CD4-positive, alpha-beta T cell treated with Interleukin-17A for 4 hours (primary cell): ENCODE measurements at places on chromosomes 12 and 14.

GRCh38 chr12:96194576-96194889 lies 358 bp downstream of the ELK3 start:
- DNase-seq: no peak

DNA sequence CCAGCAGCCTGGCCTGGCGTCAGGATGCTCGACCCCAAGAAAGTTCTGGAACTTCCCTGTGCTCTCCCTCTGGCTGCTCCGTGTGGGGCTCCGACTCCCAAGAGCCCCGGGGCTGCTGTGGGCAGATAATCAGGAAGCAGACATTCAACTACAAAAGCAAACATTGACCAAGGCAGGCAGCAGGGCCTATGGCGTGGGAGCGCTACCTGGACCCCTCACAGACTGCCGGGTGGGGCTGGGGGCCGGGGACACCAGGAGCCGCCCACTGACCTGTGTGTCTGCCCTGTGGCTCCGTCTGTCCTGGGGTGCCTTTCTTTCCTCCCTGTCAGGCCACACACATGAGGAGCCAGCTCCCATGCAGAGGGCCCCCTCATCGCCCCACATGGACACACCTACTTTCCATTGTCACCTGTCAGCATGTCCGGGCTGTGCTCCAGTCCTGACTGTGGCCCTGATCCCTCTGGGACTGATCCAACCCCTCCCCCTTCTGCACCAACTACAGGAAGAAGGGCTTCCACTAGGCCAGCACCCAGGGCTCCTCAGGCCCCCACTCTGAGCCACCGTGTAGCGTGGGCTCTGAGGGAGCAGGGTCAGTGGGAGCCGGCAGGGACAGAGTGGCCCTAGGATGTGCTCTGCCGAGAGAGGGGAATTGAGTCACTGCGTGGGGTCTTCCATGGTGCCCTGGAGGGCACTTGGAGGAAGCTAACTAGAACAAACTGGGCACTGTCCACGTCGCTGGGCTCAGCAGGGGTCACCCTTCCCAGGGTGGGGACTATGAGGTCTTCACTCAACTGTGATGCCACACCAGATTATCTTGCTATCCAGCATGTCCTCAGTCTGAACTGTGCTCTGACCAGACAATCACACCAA lies 215.4 kb upstream of the C14orf180 start:
- DNase-seq: no peak

- no peak for DNase-seq
Measured at GRCh38 chr12:52617403-52617785, 965 bp downstream of the KRT73 start.

- DNase-seq: no peak
Measured at GRCh38 chr14:47044841-47045240, 393.3 kb upstream of the RPL10L start.

- DNase-seq: peak; percentile 59
Measured at GRCh38 chr14:70808416-70809224, 693 bp downstream of the MAP3K9 start.

DNA sequence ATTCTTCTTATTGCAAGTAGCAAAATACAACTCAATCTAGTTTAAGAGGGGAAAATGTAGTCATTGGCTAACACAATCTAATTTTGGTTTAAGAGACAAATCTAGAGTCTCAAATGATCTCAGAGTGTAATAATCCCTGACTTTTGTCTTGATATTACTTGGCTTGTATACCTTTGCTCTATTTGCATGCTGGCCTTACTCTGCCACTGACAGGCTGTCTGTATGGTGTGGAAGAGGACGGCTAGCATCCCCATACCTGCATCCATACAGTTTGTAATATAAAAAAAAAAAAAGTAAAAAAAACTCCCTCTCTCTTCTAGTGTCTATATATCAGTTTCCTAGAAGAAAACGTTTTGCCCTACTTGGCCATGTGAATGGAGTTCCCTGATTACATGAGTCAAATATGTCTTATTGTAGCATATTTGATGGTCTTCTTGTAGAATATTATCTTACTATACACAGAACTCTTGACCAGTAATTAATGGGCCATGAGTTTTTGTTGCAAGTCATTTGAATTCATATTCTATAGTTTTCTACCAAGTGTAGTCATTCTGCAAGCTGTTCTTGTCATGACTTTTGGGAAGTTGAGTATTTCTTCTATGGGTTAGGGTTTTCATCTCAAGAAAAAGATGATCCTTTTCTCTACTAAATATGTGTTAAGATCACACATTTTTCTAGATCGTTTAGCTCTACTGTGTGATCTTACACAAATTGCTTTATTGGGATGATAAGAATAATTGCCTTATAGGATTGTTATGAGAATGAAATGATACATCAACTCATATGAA lies 8.2 kb downstream of the HIF1A start:
- DNase-seq: no peak

- DNase-seq: no peak
Measured at GRCh38 chr12:104741077-104741476, 217.0 kb downstream of the SLC41A2 start.

GRCh38 chr12:97142737-97143410 lies 235.8 kb downstream of the NEDD1 start:
- DNase-seq: no peak

DNA sequence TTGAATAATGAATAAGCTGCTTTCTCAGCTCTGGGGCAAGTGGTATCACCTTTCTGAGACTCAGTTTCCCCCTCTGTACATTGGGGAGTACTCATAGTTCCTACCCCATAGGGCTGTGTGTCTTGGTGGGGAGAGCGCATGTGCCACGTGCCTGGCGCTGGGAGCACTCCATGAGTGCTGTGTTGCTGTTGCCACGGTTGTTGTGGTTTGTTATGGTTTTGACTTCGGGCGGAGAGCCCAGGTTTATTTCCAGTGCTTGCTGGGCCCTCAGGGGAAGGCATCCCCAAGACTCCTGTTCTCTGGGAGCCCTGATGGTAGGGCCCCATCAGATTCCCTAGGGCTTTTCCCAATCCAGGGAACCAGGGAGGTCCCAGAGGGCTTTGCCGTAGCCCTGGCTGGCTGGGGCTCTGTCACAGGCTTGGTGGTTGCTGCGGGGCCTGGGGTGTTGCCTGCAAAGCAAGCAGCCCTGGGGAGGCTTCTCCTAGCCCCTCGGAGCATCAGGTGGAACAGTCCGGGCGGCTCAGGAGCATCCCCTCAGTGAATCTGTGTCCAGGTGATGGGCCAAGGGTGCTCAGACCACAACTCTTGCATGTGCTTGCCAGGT lies 18.6 kb downstream of the SH2B3 start:
- peak; percentile 22 for DNase-seq

DNA sequence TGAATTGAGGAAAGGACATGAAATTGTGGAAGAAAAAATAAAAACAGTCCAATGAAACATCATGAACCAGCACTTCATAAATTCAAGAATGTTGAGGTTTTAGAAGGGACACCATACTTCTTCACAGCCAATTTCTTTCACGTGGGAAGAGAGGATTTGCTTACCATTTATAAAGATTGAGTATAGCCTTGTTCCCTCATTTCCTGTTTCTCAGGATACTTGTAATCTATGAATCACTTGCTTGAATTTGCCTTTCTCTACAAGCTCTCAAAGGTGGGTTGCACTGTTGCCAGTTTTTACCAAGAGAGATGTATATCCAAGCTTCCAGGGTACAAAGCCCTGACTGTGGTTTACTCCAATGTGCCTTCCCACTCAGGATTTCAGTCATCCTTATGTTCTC lies 116.1 kb downstream of the DUSP6 start:
- no peak for DNase-seq

DNA sequence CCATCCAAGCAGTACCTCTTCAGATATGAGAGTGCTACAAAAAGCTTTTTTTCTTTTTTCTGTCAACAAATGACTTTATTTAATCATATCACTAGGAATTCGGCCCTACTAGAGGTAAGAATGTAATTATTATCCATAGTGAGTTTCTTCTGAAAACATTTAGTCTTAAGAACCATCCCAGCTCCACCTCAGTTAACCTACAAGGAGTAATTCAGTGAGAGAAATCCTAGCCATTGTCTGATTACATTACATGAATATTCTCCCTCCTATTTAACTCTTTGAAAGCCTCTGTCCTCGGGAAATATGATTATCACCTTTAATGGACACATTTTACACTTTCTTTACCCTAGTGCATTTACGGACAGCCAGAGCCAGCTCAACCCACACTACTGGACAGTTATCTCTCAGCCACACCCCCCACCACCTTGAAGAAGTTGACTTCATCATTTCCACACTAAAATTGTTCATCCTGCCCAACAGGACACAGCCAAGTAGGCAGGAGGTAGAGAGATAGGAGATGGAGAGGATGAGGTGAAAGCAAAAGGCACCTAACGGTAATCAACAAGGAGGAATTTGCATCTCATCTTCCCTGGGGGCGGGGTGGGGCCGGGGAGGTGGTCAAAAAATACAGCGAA lies 1.3 kb downstream of the PPFIA2 start:
- DNase-seq: no peak

DNA sequence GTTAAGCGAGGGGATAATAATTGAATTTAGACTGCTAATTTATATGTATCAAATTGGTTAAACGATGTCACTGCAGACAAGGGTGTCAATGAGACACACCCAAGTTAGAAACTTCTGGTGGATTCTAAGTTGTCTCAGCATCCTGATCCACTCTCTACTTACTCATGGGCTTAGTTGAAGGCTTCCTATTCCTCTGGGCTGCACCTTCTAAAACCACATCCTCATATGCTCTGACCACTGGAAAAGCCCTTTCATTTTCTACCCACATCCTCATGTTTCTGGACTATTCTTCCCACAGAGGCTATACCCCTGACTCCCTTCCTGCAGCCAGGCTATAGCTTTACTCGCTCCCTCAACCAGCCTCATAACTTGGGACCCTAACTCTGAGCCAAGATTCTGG lies 493.8 kb downstream of the VRK1 start:
- DNase-seq: no peak

GRCh38 chr14:68157971-68158371 lies 338.4 kb downstream of the RAD51B start:
- no peak for DNase-seq

- no peak for DNase-seq
Measured at GRCh38 chr12:32561931-32562341, 117.2 kb upstream of the DNM1L start.
